ENCODE measurements at places on chromosomes 2 and 18. TPM values are rescaled to one million over a fixed set of nuclear protein-coding genes. Genes with fewer than 3 reads are reported as not detected.

The GATA6 gene
- polyA plus RNA-seq = 1.9 TPM

The MARS2 gene
- 3.6 TPM for polyA plus RNA-seq

The CYS1 gene
- polyA plus RNA-seq = 14.1 TPM

DNA sequence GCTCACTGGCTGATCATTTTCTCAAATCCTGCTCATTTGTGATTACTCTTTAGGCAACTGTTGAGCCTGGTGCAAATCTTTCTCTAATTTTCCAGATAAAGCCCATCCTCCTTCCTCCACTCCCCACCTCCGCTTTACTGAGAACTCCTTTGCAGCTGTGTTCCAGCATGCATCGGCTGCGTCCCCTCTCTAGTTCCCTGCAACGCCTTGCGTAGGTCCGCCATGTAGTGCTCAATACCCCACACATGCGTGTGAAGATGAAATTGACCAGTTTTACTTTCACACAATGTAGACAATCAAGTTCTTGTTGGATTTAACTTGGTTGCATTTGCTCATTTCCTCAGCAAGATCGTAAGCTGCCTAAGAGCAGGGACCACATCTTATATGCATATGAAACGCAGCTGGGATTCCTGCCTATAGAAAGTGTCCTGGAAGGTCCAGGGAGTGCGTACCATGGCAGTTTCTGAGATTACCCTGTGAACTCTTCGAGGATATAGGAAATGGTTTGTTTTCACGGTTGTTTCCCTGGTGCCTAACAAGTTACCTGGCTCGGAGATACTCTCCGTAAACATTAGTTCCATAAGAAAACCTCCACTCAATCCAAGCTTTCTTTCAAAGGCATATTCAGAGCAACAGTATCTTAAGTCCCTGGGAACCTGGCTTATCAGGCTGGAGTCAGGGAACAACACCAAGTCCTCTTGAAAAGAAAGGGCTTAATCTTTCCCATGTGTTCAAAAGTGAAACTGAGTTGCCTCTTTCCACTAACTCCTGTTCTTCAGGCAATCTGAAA lies 766.4 kb upstream of the ID2 start:
- DNase-seq = peak; percentile 88

DNA sequence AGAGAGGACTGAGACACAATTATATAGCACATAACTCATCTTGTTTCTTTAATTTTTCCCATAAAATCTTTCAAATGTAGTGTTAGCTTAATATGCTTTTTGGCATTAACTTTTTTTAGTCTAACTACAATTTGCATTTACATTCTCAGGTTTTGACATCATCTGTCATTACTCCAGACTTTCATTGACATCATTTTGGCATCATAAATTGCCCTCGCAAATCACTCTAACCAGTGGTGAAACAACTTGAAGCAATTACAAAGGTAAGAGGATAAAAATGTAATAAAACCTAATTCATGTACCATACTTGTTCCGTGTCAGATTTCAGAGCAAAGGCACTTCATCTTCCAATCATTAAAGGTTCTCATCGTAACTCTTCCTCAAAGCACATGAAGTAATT lies 41.4 kb downstream of the RFX8 start:
- DNase-seq = peak; percentile 33

GRCh38 chr2:111705711-111706336 lies 178.2 kb downstream of the ANAPC1 start:
- DNase-seq = peak; percentile 54

All from muscle of leg (tissue), 16 donors.